ENCODE measurements at places on chromosomes 3 and 15.

DNA sequence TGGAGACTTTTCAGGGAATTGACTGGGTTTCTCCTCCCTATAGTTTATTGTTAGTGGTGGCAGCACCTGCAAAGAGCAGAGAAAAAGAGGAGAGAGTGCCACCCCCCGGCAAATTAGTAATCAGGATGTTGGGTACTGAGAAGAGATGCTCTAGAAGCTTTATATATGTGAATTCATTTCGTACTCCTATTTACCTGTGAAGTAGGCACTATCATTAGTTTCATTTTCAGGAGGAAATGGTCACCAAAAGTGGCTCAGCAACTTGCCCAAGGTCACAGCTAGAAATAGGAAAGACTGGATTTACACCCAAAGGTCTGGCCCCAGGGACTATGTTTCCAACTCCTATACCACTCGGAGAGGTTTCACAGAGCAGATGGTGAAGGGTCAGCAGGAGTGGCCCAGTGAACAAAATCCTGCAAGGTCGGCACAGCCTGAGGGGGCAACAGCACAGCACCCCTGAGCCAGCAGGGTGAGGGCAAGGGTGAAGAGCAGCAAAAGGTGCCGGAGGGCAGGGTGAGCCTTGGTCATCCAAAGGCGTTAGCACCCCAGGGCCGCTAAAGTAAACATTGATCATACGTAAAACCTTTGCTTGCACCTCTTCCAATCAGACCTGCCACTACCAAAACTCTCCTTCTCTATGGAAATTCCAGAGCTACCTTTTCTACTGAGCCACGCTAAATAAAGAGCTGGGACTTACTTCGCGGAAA is 23.6 kb downstream of the VGLL4 start:
- no peak for DNase-seq

DNA sequence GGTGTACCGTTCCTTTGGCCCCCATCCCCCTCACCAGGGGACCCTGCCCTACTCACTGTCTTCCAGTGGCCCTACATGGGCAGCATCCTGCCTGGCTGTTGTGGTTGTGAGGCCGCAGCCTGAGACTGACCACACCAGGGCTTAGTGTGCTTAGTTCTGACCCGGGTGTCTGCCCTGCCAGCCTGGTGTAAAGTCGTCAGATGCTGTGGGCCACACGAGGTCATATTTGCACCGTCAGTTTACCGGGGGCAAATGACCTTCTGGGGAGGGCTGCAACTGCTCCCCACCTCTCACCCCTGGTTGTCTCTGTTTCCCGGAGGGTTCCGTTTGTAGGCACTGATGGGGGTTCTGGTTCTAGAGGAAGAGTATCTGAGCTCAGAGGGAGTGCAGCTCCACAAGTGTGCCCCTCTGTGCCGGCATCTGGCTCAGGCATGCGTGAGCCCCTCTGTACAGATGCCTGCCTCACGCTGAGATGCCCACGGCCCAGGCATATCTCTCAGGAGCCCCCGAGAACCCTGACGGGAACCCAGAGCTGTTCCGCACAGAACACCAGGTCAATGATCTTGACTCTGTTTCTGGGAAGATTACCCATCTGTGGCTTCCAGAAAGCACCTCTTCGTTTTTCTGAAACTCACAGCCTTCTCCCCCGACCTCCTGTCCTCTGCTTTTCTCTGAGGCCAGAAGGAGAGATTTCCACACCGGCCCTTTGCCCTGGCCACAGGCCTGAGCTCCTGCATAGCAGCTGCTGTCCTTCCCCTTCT is 19.2 kb downstream of the KLF13 start:
- DNase-seq, result no peak

GRCh38 chr3:121483290-121483689 is 62.5 kb downstream of the POLQ start:
- peak; percentile 68 for DNase-seq

- no peak for DNase-seq
Measured at GRCh38 chr3:188946351-188947240, 225.2 kb upstream of the TPRG1 start.

GRCh38 chr3:159773706-159774105 is 214.9 kb upstream of the IL12A start:
- DNase-seq, result no peak

DNA sequence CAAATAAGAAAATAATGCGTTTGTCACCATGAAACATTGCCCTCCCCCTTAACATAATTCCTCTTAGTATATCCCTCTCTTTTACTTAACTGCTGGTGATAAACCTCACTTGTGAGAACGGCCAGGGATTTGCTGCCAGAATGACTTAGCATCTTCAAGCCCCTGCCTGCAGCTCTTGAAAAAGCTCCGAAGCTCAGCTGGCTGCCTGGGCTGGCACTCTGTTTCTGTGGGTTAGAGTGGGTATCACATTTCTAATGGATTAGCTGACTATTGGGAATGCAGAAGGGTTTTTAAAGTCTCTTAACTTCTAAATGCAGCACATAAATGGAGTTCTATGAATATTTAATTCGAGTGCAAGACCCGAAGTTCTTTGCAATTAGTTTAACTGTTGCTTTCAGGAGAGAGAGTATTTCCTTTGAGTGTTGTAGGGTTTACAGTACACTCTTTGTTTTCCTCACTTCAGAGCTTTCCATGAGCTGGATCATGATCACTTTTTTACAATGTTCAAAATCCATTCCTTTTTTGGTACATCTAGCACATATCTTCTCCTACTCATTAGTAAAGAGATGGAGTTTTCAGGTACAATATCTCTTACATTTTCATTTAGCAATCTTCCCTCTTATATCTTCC is 124.7 kb upstream of the RBMS3 start:
- DNase-seq, result no peak

- no peak for DNase-seq
Measured at GRCh38 chr15:90401495-90401894, 13.5 kb downstream of the IQGAP1 start.

DNA sequence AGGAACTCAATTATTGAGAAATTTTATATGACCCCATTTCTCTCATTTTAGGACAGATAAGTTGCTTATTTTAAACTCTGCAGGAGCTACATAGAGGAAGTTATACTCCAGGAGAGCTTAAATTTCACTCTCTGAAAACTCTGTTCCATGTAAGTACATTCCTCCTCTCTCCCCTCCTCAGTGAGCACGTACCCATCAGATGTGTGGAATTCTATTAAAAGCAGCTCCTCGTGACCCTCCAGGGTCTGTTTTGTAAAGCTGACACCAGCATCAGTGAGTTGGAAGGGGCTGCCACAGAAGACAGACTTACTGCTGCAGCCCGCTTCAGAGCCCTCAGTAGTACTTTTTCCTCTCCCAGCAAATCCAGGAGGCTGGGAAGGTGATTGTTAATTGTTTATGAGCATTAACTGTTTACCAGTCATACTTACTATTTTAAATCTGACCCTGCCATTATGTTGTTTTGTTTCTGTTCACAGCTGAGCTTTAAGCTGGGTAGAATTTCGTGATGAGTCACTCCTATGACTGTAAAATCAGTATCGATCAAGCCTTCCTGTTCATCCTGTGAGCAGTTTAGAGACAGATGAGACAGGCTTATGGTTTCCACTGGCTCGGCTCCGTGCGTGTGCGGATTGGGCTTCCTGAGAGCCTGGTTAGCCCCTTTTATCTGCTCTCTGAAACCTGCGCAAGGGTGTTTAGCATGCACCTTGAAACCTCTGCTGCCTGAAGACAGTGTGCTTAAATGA is 20.4 kb downstream of the IGF1R start:
- DNase-seq, result peak; percentile 64

- no peak for DNase-seq
Measured at GRCh38 chr3:150762662-150763121, 277 bp downstream of the SIAH2 start.

- DNase-seq, result peak; percentile 19
Measured at GRCh38 chr3:16504242-16504641, 9.3 kb downstream of the RFTN1 start.

GRCh38 chr15:71278989-71279756 is 163.9 kb downstream of the THSD4 start:
- DNase-seq, result peak; percentile 94

GRCh38 chr15:67917636-67918035 is 77.8 kb upstream of the RNU6-1 start:
- DNase-seq, result no peak

DNA sequence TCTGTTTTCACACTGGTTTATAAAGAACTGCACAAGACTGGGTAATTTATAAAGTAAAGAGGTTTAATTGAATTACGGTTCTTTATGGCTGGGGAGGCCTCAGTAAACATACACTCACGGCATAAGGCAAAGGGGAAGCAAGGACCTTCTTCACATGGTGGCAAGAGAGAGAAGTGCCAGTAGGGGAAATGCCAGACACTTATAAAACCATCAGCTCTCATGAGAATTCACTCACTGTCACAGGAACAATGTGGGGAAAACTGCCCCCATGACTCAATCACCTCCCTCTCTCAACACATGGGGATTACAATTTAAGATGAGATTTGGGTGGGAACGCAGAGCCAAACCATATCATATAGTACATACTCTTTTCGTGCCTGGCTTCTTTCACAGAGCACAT is 42.4 kb downstream of the MAP2K1 start:
- no peak for DNase-seq

DNA sequence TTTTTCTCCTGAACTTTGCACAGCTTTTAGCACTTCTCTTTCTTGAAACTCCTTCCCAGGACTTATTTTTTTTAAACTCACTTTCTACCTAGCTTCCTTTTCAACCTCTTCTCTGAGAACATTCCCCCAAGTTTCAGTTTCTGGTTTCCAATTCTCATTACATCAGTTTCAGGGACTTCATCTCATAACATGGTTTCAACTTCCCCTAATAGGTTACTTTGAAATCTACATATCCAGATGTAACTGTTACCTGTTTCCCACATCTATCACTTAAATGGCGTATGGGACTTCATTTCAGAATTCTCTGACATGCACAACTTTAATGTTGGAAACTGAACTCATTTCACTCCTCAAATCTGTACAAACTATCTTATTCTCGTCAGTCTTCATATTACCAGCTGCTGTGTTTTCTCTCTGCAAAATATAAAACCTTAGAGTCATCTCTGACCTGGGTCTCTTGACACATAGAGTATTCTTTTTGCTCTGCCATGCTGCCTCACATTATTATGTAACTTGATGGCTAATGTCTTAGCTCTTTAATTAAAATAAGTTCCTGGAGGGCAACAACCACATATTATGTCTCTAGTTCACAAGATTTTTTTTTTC is 58.4 kb downstream of the NME9 start:
- DNase-seq, result no peak

- no peak for DNase-seq
Measured at GRCh38 chr3:182327196-182327681, 466.1 kb upstream of the ATP11B start.

DNA sequence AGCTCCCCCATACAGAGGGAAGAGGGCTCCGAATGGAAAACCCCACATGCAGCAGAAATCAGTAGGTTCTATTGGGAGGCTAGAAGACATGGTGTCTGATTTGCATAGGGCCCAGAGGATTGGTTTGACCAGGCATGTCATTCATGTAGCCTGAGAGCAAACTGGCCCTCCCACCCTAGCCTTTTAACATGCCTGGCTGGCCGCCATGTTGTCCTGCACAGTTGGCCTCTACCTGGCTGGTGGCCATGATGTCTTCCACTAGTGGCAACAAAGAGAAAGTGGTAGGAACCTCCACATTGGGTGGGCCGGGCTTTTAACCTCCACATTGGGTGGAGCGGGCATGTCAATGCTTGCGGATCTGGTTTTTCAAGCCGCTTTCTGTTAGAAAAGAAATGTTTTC is 312.1 kb downstream of the TAFA4 start:
- no peak for DNase-seq

DNA sequence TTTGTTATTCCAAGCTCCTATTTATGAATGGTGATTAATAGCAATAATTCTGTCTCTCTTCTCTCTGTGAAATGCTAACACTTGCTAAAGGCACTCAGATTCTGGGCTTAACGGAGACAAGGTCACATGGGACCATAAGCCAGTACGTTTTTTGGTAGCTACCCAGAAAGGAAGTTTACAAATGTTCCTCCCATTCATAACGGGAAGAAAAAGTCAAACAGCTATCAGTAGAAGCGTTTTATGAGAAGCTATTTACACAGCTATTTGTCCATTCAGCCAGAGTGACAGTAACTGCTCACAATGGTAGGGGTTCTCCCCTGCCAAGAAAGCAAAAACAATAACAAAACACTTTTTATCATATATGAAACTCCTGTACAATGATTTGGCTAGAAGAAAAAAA is 51.5 kb downstream of the ZMAT3 start:
- no peak for DNase-seq

- no peak for DNase-seq
Measured at GRCh38 chr3:179147514-179147872, 664 bp upstream of the PIK3CA start.

DNA sequence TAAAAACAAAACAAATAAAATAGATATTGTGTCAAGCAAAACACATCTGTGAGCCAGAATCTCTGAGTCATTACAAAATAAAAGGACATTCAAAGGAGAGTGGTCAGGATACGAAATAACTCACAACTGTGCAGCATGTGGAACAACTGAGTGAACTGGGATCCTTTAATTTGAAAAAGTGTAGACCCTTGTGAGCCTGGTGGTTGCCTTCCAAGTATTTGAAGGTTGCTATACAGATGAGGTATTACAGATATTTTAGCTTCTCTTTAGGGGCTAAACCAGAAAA is 26.7 kb downstream of the KCNMB2 start:
- DNase-seq, result peak; percentile 4

DNA sequence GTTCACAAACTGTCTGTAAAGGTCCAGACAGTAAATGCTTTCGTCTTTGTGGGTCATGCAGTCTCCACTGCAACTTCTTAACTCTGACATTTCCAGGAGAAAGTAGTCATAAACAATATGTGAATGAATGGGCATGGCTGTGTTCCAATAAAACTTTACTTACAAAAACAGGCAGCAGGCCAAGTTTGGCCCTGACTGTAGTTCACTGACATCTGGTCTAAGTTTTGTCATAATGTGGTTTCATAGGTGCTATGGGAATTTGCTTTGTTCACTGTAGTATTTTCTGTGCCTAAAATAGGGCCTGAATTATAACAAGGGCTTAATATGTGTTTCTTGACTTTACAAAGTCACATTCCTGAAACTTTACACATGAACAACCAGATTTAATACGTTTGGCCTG is 186.0 kb upstream of the KBTBD8 start:
- DNase-seq, result no peak

DNA sequence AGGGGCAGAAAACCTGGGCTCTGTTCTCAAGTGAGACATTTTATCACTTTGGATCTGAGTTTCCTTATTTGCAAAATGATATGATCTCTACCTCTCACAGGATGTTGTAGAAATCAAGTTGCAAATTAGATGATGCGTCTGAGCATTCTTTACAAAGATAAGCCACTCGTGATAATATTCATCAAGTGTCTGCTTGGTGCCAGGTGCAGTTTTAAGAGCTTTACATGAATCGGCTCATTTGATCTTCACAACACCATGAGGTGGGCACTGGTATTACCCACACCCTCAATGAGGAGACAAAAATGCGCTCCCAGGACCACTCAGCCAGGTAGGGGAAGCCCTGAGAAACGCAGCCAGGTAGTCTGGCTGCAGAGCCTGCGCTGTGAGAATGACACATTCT is 59.1 kb upstream of the CA12 start:
- DNase-seq, result no peak

DNA sequence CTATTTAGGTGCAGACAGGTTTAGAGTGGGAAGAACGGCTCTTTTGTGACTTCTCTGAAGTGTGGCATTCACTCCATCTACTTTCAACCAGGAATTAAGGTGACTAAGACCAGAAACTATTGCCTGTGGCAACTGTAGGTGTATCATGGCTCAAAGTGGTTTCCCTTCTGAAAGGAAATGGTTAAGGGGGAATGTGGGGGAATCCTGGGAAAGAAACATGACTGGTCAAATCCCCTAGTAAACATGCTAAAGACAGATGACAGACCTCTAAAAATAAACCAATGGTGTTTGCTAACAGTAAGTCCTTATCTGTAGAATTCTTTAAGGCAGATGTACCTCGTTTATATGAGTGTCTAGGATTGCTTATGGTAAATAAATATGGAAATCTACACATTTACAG is 56.9 kb downstream of the MEGF11 start:
- peak; percentile 14 for DNase-seq

Measured in EL (cell line).